ENCODE measurements at places on chromosomes 16 and 17.

DNA sequence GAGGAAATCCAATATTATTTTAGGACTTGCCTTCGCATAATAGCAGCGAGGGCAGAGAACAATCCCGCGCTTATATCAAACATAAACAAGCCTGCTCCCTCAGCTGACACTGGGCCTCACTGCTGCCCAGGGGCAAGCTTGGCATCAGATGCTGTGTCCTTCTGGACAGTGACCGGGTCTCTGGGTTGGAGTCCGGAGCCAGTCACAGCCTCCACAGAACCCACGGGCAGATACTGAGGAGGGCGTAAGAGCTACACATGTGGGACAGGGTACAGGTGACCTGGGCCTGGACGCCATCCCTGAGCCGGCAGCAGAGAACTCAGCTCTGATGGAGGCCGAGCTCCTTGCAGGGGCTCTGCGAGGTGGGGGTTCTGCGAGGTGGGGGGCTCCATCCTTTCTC lies 14.7 kb upstream of the ZNF469 start:
- no peak for DNase-seq

DNA sequence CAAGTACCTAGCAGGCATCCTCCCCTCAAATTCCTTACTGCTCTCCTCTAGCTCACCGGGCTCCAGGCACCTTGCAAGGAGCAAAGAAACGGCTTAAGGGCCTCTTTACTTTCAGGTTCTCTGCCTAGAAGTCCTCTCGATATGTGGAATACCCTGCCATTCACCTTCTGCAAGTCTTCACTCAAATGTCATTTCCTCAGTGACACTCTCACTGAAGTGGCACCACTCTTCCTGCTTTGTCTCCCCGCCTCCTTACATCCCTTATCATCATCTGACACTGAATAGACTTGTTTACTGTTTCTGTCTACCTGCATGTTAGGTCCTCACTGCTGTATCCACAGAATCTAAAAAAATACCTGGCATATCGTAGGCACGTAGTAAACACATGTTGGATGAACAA lies 947 bp downstream of the SLC7A6OS start:
- DNase-seq = no peak

GRCh38 chr17:81794509-81794908 lies 9.4 kb upstream of the GCGR start:
- no peak for DNase-seq

DNA sequence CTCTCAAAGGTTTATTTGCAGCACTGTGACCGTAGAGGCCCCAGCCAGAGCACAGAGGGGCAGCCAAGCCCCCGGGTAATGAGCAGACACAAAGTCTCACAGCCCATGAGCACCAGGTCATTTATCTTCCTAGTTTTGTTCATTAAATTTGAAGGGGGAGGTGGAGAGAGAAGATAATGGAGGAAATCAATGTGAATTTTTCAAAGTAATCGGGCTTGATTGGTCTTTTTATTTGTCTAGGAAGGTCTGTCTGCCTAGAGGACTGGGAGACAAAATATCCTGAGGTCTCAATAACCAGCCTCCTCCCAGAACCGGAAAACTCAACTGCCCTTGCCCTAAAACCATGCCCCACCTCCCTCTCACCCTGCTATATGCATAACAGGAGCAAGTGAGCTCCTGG lies 189.0 kb downstream of the SLC39A11 start:
- DNase-seq = no peak

- DNase-seq = no peak
Measured at GRCh38 chr17:66679631-66680517, 155.0 kb upstream of the CACNG5 start.

DNA sequence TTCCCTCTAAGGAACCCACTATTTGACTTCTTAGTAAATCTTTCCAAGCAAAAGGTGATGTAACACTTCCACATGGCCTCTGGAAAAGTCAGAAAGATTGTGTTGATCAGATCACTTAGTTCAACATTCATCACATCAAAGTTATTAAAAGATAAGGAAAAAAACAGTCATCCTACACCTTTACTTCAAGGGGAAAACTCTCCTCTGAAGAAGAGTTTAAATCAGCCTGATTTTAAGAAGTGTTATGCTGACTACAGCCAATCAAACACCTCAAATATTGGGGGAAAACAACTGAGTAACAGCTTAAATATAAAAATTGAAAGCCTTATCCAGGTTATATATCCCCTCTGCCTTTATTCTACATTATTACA lies 19.6 kb upstream of the COPRS start:
- DNase-seq = no peak

GRCh38 chr17:42517516-42517915 lies 18.5 kb upstream of the NAGLU start:
- DNase-seq = peak; percentile 64

DNA sequence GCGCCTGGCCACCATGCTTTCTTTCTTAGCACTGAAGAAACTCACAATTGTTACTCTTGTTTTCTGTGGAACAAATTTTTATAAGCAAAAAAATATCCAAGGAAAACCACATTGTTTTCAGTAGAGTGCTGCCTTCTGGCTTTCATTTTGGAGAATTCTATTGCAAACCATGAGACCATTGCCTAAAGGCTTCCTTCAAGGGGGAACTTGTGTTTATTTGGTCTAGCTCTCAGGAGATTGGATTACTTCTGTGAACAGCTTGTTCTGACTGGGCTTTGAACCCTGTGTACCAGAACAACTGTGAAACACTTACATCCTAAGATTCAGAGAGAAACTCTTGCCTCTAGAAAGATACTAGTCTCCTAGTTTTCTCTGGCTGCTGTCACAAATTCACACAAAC lies 32.1 kb downstream of the TOM1L1 start:
- no peak for DNase-seq
